H1 (cell line): ENCODE measurements at places on chromosomes 7 and 10. TPM values are rescaled to one million over a fixed set of nuclear protein-coding genes. Genes with fewer than 3 reads are reported as not detected.

GRCh38 chr10:18142151-18142550 is 1.9 kb downstream of the CACNB2 start:
- H3K4me3 ChIP-seq, result no peak overlapping the region
- H3K27me3 ChIP-seq, result no peaks in the 10 kb centered on the region
- DNase-seq, result no peak
- H3K27ac ChIP-seq, result no peak overlapping the region
- peaks cover 4% of the 10 kb centered on the region; the same call in 1 of the 2 replicates for H3K4me1 ChIP-seq

DNA sequence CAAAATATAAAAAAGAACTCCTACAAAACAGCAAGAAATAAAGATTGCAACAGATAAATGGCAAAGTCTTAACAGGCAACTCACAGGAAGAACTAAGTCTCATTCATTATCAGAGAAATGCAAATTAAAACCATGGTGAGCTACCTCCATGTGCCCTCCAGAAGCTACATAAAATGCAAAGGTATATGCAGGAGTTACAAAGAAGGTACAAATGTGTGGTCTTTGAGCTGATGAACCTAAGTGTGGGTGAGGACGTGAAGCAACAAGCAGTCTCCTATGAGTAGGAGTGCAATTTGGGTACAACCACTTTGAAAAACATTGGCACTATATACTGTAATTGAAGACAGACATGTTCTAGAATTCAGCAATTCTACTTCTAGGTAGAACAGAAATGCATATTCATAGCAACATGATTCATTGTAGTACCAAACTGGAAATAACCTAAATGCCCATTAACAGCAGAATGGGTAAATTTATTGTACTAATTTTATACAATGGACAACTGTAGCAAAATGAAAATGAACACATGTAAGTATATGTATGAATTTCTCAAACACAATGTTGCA is 61.6 kb upstream of the KCNMA1 start:
- H3K36me3 ChIP-seq, result no peaks in the 10 kb centered on the region
- no peaks in the 10 kb centered on the region for H3K27me3 ChIP-seq
- DNase-seq, result no peak
- H3K4me3 ChIP-seq, result no peak overlapping the region

- no peaks in the 10 kb centered on the region for H3K36me3 ChIP-seq
- no peak overlapping the region for H3K4me3 ChIP-seq
- H3K27me3 ChIP-seq, result no peaks in the 10 kb centered on the region
Measured at GRCh38 chr10:51035344-51035743, 38.9 kb upstream of the PRKG1 start.

- 0 out of 2 replicates have a peak, but pooled peaks cover 2% of the 10 kb centered on the region for H3K36me3 ChIP-seq
- peaks cover 3% of the 10 kb centered on the region for H3K4me1 ChIP-seq
- DNase-seq, result no peak
- H3K27ac ChIP-seq, result no peak overlapping the region
Measured at GRCh38 chr7:2280424-2280823, 33.8 kb downstream of the SNX8 start.

GRCh38 chr7:1810521-1810920 is 140.4 kb downstream of the ELFN1 start:
- no peak for DNase-seq
- H3K4me3 ChIP-seq, result no peak overlapping the region
- no peaks in the 10 kb centered on the region for H3K36me3 ChIP-seq
- H3K27me3 ChIP-seq, result no peaks in the 10 kb centered on the region
- no peak overlapping the region for H3K27ac ChIP-seq

DNA sequence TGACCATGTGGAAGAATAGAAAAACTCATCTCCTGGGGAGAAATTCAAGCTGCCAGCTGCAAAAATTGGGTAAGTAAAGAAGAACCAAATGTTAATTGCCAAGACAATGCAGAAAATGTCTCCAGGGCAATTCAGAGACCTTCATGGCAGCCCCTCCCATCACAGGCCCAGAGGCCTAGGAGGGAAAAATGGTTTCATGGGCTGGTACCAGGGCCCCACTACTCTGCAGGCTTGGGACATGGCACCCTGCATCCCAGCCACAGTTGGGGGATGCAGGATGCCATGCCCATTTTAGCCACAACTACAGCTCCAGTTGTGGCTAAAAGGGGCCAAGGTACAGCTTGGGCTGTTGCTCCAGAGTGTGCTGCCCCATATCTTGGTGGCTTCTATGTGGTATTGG is 20.9 kb upstream of the MKLN1 start:
- H3K27ac ChIP-seq, result no peak overlapping the region
- DNase-seq, result no peak
- H3K4me3 ChIP-seq, result no peak overlapping the region
- no peaks in the 10 kb centered on the region for H3K4me1 ChIP-seq
- no peaks in the 10 kb centered on the region for H3K27me3 ChIP-seq

- no peak overlapping the region for H3K27ac ChIP-seq
- H3K4me1 ChIP-seq, result peaks cover 2% of the 10 kb centered on the region
- H3K36me3 ChIP-seq, result no peaks in the 10 kb centered on the region
- no peak for DNase-seq
Measured at GRCh38 chr10:16780338-16780880, 36.8 kb downstream of the RSU1 start.

GRCh38 chr7:38702002-38702535 is 70.9 kb upstream of the AMPH start:
- no peaks in the 10 kb centered on the region for H3K4me1 ChIP-seq
- H3K36me3 ChIP-seq, result no peaks in the 10 kb centered on the region
- H3K4me3 ChIP-seq, result no peak overlapping the region
- no peaks in the 10 kb centered on the region for H3K27me3 ChIP-seq

GRCh38 chr7:37045681-37046179 is 321.4 kb upstream of the AOAH start:
- H3K27me3 ChIP-seq, result no peaks in the 10 kb centered on the region
- no peak overlapping the region for H3K4me3 ChIP-seq
- peaks cover 2% of the 10 kb centered on the region; the same call in 1 of the 2 replicates for H3K4me1 ChIP-seq
- no peaks in the 10 kb centered on the region for H3K36me3 ChIP-seq
- no peak for DNase-seq

PTF1A gene
- total RNA-seq, result not detected in 2 replicates

FAM13C gene
- 0.23 and 0.56 TPM in 2 replicates for total RNA-seq

FAM25G gene
- total RNA-seq, result not detected in 2 replicates

OR2A5 gene
- total RNA-seq, result not detected in 2 replicates
